Glomerular endothelial cell (primary cell): ENCODE measurements at places on chromosomes 16 and 17. TPM values are rescaled to one million over a fixed set of nuclear protein-coding genes. Genes with fewer than 3 reads are reported as not detected.
A peak's percentile ranks its signal among the peaks of the same experiment; 100 is the strongest.

- DNase-seq: no peak
Measured at GRCh38 chr17:78133179-78133951, 2.8 kb downstream of the TMC8 start.

DNA sequence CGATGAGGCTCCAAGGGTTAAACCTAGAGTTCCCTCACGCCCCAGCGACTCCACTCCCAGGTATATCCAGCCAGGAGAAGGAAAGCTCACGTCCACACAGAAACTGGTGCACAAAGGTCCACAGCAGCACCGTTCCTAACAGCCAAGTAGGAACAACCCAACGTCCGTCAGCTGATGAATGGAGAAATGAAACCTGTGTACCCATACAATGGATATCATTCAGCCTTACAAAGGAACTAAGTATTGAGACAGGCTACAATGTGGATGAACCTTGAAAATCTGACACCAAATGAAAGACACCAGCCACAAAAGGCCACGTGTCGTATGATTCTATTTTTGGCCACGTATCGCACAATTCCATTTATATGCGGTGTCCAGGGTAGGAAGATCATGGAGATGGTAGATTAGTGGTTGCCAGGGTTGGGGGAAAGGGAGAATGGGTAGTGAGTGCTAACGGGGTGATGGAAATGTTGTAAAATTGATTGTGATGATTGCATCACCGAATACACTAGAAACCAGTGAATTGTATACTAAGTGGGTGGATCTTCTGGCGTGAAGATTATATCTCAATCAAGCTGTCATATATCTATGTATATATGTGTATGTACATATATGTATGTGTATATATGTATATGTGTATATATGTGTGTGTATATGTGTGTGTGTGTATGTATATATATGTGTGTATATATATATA, 30.1 kb downstream of the NLRC3 start:
- no peak for DNase-seq

DNA sequence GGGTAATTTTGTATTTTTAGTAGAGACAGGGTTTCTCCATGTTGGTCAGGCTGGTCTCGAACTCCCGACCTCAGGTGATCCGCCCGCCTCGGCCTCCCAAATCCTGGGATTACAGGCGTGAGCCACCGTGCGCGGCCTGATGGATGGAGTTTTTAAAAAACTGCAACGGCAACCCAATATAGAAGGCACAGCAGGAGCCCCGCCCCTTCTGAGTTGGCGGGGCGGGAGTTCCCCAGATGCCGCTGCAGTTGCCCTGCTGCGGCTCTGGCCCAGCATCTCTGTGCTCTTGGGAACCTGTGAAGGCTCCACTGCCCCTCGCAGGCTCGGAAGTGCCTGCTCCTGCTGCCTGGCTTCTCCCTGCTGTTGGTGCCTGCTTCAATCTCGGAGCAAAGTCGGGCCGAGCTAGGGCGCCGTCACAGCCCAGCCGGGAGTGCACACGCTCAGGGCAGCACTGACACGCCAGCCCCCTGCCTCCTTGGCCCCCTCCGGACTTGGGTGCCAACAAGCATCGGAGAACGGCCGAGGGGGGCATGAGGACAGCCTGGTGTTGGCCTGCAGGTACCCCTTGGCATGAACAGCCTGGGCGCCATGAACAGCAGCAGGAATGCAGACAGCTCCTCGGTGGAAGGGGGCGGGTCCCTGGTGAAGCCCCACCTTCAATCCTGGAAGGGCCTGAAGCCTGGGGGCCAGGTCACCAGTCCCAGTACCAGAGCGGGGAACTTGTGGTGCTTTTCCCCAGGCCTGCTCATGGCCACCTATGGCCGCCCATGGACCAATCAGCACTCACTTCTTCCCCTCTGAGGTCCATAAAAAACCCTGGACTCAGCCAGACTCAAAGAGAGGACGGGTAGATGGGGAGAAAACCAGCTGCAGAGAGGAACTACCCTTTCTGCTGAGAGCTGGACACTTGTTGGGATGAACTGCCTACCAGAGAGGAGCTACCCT, 2.3 kb upstream of the NT5M start:
- no peak for DNase-seq

The RTN4RL1 gene
- total RNA-seq: not detected in 2 replicates

DNA sequence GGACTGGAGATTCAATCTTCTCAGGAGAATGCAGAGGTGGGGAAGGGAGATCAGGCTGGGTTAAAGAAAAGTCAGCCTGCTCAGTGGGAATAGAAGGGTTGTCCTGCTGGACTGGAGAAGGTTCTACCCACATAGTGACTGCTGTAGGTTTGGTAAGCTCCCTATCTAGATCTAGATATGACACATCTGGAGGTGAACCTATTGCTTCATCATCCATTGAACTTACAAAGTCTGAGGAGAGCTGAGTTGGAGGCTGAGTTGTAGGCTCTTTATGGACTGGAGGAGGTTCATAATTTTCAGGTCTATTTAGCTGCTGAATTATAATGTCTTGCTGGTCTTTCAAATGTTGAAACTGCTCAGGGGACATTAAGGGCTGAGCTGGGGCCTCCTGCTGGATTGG, 46.0 kb upstream of the NF1 start:
- no peak for DNase-seq

DNA sequence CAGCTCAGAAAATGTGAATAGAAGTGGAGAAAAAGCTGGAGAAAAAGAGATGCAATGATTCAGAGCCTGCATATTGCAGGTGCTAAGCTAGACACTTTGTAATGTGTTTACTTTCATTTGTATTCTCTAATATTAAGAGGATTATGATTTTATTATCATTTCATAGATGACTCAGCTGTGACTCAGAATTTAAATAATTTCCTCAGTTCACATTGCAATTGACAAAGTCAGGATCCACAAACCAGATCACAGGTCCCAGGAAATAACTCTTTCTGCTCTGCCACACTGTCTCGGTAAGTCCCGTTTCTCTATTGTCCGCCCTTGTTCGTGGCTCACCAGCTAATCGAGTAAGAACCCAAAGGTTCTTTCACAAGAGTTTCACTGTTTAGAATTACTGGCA, 235.4 kb upstream of the MON1B start:
- DNase-seq: no peak

GRCh38 chr17:41308918-41309359, at the start of gene KRTAP16-1:
KRTAP16-1 (minus strand) TSS chr17:41309309; CDS start chr17:41309253, 56 bp downstream.
- DNase-seq: no peak

DNA sequence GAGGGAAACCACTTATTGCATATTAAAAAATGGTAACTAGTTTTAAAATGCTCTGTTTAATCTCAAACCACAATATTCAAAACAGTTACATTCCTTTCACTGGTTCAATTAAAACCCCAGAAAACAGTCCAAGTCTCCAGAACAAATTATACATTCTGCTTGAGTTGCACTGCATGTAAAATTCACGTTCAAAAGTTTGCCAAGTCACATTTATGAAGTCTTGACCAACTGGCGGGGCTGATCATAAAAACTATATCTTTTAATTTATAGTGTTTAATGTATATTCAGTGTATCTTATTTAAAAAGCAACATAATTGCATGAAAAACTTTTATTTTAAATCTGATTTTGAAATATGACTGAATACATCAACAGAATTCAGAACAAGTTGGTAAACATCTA, 25.0 kb downstream of the CPPED1 start:
- no peak for DNase-seq

- DNase-seq: no peak
Measured at GRCh38 chr16:85564277-85565051, 48.7 kb upstream of the GSE1 start.

DNA sequence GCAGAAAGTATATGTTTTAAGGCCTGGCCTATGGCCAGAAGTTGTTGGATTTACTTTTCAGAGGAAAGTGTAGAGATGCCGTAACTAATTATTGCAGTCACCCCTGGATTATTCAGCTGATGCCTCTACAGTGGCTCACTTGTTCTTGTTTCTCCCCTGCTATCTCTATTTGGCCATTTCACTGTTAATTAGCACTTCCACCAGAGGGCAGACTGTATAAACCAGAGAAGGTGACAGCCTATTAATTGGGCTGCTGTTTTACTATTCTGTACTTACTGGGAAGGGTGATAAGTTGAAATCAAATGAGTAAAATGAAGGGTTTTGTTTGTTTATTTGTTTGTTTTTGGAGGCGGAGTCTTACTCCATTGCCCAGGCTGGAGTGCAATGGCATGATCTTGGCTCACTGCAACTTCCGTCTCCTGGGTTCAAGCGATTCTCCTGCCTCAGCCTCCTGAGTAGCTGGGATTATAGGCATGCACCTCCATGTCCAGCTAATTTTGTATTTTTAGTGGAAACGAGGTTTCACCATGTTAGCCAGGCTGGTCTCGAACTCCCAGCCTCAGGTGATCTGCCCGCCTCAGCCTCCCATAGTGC, 66.0 kb downstream of the CDK12 start:
- no peak for DNase-seq

GRCh38 chr17:9998060-9998459, 93.0 kb upstream of the RCVRN start:
- no peak for DNase-seq

The CSF3 gene
- total RNA-seq: 10.5 and 23.1 TPM in 2 replicates

- DNase-seq: no peak
Measured at GRCh38 chr17:81870981-81871386, at the start of gene ARHGDIA. ARHGDIA (minus strand) TSS chr17:81871337; CDS start chr17:81869930, 1,407 bp downstream.

The SSH2 gene
- 57.8 and 74.8 TPM in 2 replicates for total RNA-seq

DNA sequence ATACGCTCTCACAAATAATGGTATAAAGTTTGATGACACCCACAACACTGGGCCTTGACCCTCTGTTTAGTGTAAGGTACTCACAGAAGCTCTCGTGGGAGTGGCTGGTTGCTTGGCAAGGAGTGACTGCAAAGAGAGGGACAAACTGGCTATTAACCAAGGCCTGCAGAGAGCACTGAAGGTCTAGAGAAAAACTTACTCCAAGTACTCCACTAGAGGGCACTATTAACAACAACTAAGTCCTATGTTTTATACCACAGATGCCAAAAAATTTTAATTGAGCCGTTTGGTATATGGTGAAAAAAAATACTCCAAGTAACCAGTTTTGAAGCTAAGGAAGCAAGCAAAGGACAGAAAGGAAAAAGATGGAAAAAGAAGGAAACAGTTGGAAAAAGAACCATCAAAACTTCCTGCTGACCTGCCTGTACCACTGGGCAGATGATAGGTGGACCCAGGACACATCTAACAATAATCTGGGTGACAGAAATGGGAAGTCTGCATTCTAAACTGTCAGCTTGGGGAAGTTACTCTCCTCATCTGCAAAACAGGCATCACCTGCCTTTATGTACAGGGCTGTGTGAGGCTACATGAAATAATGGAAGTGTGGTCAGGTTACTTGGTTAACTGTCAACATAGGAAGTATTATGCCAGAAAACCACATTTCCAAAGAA, 23.2 kb downstream of the DYNC1LI2 start:
- peak; percentile 31 for DNase-seq

GRCh38 chr17:73720187-73720834, 76.1 kb upstream of the SDK2 start:
- no peak for DNase-seq

DNA sequence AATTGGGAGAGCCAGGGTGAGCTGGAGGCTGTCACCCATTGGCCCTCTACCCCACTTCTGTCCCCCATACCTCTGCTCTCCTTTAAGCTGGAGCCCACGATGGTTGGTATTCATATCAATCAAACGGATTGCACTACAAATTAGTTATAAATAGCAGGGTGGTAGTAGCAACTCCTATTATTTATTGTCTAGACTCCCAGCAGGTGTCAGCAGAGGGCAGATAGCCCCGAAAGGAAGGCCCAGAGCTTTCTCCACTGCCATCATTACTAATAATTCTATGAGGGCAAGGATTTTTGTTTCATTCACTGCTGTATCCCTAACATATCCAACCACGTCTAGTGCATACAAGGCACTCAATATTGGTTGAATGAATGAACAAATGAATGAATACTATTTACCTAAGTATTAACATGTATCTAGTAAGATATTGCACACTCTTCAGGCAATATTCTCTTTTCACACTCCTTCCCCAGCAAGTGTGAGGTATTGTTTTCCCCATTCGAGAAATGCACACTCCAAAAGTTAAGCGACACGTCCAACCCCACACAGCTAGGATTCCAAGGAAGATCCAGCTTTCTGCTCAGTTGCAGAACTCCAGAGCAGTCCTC, 6.3 kb downstream of the C17orf50 start:
- DNase-seq: no peak

The ITGB3 gene
- total RNA-seq: 111 and 185 TPM in 2 replicates

- DNase-seq: no peak
Measured at GRCh38 chr16:52570495-52571091, 23.6 kb upstream of the TOX3 start.

The CACNA1H gene
- 0.15 and 1.3 TPM in 2 replicates for total RNA-seq

The COPZ2 gene
- 16.9 and 17.7 TPM in 2 replicates for total RNA-seq

- no peak for DNase-seq
Measured at GRCh38 chr17:31825961-31826691, 32.9 kb downstream of the COPRS start.

DNA sequence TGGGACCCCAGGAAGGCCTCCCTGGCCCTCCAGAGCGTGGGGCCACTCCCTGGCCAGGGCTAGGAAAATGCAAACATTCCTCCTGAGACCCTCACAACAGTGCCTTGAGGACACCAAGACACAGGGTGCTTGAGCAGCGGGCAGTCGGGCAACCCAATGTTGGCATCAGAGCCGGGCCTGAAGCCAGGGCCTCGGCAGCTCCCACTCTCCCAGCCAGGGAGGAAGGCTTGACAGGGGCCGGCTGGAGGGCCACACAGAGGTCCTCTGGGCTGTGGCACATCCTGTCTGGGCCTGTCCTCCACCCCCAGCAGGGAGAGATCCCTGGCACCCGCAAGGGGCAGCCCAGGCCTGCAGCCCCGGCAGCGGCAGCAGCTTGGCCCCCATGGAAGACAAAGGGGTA, 12.3 kb upstream of the KRT17 start:
- no peak for DNase-seq

GRCh38 chr17:48488548-48489106, 42.2 kb downstream of the HOXB1 start:
- DNase-seq: no peak

- DNase-seq: no peak
Measured at GRCh38 chr17:72985882-72986720, 106.4 kb downstream of the SLC39A11 start.

DNA sequence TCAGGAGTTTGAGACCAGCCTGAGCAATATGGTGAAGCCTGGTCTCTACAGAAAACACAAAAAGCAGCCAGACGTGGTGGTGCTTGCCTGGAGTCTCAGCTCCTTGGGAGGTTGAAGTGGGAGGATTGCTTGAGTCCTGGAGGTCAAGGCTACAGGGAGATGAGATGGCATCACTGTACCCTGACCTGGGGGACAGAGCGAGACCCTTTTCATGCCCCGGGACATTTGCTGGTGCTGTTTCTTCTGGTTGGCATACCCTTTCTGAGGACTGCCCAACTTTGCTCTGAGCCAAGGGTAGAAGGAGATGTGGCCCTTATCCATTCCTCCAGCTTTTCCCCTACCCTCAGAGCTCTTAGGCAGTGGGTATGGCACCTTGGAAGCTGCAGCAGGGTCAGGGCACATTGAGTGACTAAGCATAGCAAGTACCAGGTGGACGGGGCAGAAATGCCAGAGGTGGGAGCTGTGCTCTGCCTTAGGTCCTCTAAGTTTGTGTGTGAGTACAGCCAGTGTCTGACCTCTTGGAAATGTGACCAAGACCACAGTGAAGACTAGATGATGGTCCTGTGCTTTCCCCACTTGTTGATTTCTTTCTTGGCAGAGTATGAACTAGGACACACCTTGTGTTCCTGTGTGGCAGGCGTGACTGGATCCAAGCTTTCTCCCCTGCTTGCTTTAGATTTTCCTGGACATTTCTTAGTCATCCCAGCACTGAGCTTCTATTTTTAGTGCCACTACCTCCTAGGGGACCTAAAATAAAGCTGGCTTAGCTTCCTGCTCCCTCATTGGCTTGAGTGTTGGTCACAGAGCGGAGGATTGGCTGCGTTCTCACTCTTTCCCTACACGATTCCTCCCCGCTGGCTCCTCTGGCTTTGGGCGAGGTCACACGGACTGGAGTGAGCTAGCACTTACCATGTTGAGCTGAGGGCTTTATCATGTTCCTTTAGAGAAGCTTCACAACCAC, 9.9 kb upstream of the EDC4 start:
- DNase-seq: no peak
